ENCODE measurements at places on chromosomes 11 and 22.

- no peak for DNase-seq
Observed at GRCh38 chr22:17131686-17132085, 10.5 kb upstream of the TMEM121B start.

GRCh38 chr22:45014654-45015053 is 4.8 kb upstream of the PHF21B start:
- DNase-seq, result no peak

DNA sequence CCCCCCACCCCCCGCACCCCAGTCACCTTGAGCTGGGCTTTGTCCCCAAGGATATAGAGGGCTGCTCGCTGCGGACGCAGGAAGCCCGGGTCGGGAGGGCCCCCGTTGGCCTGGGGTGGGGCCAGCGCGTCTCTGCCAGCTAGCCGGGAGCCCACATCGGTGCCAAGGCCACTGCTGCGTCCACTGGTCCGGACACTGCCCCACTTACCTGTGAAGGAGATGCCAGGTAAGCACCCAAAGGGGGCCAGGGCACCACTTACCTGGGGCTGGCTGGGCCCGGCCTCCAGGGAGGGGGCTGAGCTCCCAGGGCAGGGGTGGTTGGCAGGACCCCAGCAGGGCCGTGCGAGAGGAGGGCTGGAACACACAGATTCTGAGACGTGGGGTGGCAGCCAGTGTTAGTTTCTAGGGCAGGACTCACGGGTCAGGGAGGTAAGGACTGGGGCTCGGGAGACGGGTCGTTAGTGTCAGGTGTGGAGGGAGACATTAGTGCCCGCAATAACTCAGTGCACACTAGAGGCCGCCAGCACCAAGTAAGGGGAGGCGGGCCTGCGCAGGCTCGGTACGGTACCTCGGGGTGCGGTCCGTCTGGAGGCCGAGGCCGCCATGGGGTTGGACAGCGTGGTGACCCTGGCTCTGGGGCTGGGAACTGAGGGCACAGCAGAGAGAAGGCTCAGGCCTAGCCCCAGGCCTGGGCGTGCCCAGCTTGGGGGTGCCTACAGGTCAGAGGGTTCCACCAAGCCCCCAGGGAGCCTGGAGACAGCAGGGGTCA is 18.2 kb downstream of the SBF1 start:
- no peak for DNase-seq

DNA sequence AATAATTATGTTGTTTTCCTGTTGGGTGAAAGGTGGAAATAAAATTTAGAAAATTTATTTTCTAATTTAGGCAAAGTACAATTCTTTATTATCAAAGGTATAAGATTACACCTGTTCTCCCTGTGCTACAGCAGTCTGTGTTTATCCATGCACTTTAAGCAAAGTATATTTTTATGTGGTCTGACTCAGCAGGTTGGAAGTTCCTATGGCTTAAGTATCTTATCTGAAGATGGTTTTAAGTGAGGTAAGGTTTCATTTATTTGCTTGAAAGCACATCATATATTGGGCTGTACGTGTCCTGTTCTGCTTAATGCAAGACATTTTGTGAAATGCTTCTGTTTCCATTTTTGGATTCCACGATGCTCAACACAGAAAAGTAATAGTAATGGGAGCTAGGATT is 14.6 kb downstream of the PPME1 start:
- DNase-seq, result no peak

GRCh38 chr11:72950685-72951084 is 136.5 kb downstream of the ATG16L2 start:
- no peak for DNase-seq

DNA sequence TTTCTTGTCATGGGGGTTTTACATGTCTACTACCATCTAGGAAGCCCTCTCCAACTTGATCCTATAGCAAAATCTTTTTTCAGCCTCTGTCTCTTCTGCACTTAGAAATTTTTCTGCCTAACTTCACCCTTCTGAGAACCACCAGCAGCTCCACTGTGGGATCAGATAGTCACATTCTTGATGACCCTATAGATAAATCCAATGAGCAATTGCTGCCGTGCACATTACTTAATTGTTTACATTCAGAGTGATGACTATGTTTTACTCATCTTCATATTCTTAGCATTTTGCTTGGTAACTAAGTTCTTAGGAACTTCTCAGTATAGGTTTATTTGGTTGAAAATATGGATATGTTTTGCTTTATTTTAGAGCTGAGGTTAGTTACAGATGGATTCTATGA is 12.4 kb upstream of the ETS1 start:
- no peak for DNase-seq

GRCh38 chr11:46296059-46296527 is 18.6 kb downstream of the CREB3L1 start:
- DNase-seq, result no peak

GRCh38 chr11:82732734-82733443 is 775 bp downstream of the FAM181B start:
- no peak for DNase-seq

GRCh38 chr11:11280826-11281225 is 72.2 kb downstream of the CSNK2A3 start:
- no peak for DNase-seq

DNA sequence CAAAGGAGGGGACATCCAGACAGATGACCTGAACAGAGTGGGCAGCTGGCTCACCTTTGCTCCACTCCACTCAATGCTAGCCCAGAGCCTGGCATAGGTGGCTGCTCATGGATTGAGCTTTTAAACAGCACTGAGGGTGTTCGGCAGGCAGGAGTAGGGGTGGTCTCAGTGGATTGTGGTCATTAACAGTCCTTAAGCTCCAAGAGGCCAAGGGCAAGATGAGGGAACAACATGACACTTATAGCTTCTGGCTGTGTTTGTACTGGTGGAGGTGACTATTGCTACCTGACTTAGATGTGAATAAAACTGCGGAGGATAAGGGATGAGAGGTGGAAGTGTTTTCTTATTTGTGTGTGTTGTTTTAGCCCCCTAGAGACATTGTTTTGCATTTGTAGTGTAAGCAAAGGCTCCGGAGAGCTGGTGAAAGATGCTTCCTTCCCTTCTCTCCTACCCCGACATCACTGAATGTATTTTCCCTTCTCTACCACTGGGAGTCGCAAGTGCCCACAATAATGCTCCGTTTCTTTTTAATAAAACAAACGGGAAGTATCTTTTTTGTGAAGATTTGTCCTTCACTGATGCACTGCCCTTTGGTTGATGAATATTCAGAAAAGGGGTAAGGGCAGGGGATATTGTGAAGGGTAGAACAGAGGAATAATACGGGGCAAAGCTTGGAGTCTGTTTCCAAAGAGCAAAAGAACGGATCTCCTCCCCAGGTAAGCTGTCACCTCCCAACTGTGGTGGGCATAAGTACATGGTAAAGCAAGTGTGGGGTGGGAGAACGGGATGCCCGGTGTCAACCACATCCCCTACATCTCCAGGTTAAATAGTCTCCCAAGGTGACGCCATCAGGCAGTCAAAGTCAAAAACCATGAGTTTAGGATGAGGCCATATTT is 27.5 kb upstream of the MTNR1B start:
- no peak for DNase-seq

DNA sequence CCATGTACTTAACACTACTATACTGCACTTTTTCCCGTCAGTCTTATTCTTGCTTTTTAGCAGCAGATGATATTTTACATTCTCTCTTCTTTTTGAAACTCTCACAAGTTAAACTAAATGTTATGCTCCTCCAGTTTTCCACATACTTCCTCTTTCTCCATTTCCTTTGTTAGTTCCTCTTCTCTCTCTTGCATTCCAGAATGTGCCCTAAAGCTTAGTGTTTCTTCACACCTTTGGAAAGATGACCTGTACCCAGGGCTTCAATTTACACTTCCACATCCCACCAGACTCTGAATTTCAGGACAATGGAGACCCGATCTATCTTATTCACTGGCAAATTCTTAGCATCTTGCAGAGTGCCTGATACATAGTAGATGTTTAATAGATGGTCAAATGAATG is 51.8 kb downstream of the APIP start:
- DNase-seq, result no peak

- DNase-seq, result no peak
Observed at GRCh38 chr22:44615146-44615545, 86.9 kb upstream of the PRR5 start.

DNA sequence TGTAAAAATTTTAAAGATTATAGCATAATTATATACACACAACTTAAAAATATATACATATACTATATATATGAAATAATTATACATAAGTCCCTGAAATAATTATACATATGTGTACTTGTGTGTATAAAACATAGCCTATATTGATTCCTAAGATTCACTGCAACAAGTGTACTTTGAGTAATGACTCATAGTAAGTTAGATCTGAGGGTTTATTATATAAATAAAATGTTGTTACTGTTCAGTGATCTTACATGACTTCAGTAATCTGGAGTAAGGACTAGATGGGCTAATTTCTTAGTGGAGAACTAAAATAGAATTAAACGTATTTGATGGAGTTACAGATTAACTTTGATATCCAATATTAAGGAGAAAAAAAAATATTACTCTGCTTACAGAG is 350.5 kb downstream of the CNTN5 start:
- no peak for DNase-seq

GRCh38 chr22:43302531-43303041 is 40.6 kb downstream of the SCUBE1 start:
- DNase-seq, result no peak

- no peak for DNase-seq
Observed at GRCh38 chr11:102640946-102641345, 15.8 kb upstream of the MMP20 start.

DNA sequence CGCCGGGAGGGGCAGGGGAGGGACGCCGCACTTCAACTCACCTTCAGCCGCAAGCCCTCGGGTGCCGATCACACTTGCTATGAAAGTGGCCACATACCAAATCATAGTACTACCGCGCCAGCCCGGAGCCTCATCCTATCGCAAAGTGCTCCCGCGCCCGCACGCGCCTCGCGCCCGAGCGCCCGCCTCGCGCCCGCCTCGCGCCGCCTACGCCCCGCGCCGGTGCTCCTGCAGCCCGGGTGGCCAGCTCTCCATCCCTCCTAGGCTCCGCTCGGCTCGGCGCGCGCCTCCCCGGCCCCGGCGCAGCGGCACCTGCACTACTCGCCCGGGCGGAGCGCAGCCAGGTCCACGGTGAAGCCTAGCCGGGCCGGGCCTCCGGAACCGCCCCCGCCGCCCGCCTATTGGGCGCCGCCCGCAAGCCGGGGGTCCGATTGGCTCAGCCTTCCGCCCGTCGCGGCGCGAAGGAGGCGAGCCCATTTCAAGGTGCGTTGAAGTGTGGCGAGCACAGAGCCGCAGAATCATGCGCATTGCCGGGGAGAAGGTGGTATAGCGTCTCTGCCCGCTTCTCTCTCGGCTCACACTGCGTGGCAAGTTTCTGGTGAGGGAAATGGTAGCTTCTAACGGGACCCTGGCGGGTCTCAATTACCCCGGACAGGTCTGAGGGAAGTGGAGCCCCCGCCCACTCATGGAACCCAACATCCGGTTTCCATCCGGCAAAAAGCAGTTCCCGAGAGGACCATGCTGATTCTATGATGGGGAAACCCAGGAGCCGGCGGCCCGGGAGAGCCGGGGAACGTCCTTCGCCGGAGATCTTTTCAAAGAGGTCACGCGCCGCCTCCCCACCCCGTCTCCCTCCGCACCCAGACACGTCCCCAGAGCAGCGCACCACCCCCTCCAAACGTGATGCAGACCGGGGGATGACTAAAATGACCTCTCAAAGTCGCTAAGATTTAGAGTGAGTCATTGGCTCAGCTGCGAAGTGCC is at the start of gene IGSF9B:
Gene IGSF9B (minus strand): TSS at position 319 of the 984 bp plus-strand sequence. CDS start 214 bp downstream, at position 105.
- peak; percentile 78 for DNase-seq

DNA sequence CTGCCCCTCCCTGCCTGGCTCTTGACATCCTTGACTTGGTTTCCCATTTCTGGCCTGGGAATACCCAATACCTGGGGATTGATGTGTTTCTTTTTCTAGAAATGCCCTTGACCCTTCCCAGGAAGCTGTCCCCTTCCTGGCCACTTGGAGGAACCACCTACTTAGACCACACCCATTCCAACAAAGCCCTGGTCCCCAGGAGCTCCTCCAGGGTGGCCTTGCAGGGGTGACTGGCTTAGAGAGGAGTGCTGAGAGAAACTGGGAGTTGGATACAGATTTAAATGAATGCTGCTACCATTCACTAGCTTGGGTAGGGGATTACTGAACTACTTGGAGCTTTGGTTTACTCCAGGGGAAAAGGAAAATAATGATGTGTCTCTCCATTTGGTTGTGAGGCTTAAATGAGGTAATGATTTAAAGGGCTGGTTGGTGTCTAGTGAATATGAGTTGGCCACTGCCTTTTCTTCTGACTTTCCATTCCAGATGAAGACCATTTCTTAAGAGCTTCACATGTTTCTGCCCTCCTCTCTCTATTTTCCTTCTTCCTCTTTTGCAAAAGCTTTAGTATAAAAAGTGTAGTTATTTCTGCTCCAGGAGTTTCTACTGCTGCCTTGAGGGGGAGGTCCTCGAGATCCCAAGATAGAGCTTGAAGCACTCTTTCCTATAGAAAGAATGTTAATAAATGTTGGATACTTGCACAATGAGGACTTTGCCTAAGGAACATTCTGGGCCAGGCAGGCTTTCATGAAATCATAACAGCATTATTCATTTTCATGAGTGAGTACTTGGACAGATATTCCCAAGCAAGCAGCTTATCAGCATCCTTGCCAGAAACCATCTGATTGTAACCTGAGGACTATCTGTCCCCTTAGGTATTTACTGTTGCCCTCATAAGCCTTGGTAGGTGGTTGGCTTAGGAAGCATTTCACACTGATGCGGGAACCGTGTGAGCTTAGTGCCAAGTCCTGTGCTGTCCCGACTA is 22.4 kb downstream of the PANX1 start:
- no peak for DNase-seq

DNA sequence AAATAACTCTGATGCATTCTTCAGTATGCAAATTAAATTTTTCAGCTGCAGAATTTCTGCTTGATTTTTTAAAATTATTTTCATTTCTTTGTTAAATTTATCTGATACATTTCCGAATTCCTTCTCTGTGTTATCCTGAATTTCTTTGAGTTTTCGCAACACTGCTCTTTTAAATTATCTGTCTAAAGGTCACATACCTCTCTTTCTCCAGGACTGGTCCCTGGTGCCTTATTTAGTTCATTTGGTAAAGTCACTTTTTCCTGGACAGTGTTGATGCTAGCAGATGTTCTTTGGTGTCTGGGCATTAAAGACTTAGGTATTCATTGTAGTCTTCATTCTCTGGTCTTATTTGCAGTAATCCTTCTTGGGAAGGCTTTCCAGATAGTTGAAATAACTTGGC is 577.4 kb upstream of the LUZP2 start:
- DNase-seq, result no peak

- no peak for DNase-seq
Observed at GRCh38 chr11:83007909-83008580, 63.7 kb downstream of the RAB30 start.

GRCh38 chr22:29096736-29097669 is 24.2 kb downstream of the KREMEN1 start:
- no peak for DNase-seq

GRCh38 chr11:58958500-58958899 is 19.2 kb downstream of the GLYATL1 start:
- peak; percentile 10 for DNase-seq

DNA sequence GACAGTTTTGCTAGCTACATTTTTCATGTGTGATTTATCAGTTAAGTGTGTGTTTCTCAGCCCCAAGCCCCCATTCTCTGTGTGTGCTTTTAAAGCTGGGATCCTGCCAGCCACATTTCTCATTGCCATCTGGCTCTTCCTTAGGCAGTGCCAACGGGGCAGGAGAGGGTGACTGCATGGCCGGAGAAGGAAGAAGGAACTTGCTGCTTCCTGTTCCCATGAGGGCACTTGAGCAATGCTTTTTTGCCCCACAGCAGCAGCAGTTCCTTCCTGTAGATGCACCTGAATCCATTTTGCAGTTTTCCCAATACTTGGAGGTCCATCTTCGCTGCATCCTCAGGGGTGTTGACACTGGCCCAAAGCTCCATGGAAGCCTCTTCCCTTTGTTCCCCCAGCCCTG is 37.5 kb downstream of the TNRC6B start:
- no peak for DNase-seq

- DNase-seq, result no peak
Observed at GRCh38 chr11:84686716-84687115, 940.4 kb downstream of the DLG2 start.
